ENCODE measurements at places on chromosomes 7 and 10. TPM values are rescaled to one million over a fixed set of nuclear protein-coding genes. Genes with fewer than 3 reads are reported as not detected.

DNA sequence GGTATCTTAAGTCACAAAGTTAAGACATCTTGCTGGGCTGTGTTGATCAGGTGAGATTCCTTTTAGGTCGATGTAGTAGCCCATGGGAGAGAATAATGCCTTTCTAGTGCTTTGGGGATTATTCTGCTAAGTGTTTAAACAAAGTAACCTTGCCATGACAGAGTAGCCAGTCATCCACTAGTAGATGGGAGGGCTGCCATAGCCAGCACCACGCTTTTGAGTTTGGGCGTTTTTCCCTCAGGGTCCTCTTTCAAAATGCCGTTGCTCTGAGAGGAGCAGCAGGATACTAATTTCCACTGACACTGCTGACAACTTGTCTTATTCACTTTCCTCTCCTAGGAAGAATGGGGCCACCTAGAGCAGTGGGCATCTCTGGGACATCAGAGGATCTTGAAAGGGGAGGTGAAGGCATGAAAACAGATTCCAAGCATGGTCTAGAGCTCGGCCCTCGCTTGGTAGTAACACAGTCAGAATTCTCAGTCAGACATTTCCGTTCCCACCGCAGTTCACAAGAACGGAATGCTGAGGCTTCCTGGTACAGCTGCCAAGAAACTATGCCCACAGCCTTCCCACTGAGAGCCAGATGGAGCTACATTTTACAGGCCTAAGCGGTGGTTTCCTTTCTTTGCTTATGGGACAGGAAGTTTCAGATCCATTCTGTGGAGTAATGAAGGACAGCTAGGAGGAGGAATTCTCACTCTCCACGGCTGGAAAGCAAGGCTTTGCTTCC, 15.3 kb upstream of the RSU1 start:
- peak; percentile 90 for DNase-seq

GRCh38 chr7:108128514-108128913, 1.6 kb downstream of the LAMB4 start:
- no peak for DNase-seq

DNA sequence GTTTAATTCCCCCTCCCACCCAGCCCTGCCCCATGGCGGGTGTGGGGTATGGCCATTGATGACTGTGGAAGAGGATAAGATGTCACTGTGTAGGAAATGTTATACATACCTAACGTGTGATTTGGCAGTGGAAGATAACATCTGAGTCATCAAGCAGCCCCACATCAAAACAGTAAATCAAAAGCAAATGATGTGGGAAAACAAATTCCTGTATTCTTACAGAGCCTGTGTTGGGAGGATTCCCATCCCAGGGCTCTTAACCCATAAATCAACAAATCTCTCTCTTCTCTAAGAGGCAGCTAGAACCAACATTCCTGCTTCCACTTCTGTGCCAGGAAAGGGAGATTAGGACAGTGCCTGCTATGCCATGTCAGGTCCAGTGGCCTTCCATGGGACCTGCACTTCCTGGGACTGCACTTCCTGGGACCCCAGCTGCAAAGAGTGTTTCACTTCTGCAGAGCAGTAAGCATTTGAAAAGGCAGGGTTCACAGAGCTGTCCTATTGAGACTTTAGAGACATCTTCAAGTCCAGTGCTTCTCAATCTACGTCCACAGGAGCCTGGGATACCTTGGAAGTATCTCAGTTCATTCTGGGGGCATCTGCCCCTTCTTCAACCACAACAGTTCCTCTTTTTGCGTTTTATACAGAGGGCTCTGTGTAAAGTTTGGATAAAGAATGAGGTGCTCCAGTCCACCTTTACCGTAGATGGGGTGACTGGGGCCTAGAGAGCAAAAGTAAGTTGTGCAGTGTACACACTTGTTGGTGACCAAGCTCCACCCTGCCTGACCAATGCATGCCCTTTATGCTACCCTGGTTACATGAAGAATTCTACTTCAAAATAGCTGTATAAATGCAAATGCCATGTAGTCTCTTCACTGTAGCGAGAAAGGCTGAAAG, 45.7 kb downstream of the ATXN7L1 start:
- DNase-seq, result peak; percentile 73

- no peak for DNase-seq
These were observed 47.4 kb downstream of the ORC5 start for GRCh38 chr7:104160375-104160774.

DNA sequence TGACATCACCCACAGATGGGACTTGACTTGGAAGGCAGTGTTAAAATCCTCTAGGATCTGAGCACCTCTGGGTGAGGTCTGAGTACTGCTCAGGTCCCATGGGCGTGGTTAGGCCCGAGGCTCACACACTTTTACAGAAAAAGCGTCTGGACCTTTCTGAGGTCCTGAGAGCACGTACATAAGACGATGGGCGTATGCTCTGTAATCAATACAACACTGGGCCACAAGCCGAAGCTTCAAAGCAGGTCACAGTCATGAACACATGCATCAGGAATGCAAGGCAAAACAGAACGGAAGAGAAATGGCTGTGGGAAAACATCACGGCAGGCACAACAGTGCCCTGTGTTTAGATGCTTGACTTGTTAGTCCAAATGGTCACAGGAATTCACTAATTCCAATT, 112.2 kb downstream of the LARP4B start:
- DNase-seq, result no peak

DNA sequence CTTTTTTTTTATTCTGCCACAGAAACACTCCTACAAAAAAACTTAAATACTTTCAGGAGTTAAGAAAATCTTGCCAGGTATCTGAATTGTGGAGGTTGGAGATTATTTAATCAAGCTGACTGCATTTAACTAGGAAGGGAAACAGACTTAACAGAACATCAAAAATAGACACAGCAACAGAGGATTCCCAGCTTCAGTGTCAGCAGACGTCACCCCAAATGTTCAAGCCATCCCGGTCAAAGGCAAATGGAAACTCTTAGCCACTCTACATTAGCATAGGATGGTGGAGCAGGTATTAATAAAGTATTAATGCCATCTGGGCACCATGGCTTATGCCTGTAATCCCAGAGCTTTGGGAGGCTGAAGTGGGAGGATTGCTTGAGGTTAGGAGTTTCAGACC, 139.7 kb upstream of the SVIL start:
- DNase-seq, result no peak

- no peak for DNase-seq
These were observed 194.2 kb downstream of the SLC25A13 start for GRCh38 chr7:96127746-96128145.

- no peak for DNase-seq
These were observed 217.1 kb upstream of the GHITM start for GRCh38 chr10:83921984-83922860.

DNA sequence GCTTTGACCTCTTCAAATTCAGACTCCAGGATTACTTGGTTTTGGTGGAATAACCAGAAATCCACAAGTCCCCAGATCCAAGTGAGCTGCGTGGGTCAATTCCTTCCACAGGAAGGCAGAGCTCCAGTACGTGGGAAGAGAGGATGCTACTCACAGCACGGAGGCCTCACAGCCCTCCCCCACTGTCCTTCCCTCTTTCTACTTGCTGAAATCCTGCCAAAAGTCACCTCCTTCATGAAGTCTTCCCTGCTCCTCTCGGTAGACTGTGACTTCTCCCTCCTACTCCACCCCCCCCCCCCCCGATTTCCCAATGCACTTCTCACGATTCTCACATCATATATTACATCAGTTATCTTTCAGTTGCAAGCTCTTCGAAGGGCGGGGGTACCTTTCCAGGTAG, 12.3 kb downstream of the CAMK2G start:
- DNase-seq, result no peak

DNA sequence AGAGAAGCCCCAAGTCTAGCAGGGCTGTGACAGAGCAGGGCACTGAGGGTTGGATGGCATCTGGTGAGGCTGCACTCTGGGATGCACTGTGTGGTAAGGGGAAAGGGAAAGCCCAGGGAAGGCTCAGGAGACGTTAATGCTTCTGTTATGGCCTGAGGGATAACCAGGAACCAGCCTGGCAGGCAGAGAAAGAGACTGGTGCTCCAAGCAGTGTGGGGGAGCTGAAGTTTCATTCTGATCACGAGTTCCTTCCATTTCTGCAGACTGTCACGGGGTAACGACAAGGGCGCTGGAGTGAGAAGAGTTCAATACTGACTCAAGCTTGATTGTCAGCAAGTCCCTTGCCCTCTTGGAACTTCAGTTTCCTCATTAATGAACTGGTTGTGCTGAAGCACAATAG, 730.9 kb downstream of the GRID1 start:
- DNase-seq, result no peak

DNA sequence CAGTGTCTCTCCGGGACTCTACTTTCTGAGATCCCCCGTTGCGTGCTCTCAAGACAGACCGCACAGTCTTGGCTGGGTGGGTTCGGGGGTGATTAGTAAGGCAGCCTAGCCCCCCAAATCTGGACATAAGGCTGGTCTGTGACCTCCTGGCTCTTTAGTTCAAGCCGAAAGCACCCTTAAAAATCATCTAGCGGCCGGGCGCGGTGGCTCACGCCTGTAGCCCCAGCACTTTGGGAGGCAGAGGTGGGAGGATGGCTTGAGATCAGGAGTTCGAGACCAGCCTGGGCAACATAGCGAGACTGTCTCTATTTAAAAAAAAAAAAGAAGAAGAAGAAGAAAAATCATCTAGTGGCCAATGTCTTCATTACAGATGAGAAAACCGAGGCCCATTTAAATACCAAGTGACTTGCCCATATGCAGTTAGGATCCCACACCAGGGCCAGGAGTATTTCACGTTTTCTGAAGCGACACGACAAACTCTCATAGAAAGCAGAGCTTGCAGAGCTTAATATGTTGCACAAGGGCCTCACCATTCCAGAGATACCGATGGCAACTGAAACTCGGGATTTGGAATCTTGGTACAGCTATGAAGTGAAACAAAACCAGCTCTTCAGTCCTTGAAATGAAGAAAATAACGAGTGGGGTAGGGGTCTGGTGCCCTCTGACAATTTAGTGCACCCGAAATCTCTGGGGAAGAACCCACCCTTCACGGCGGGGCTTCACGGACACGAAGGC, 703 bp upstream of the HILPDA start:
- DNase-seq, result no peak

DNA sequence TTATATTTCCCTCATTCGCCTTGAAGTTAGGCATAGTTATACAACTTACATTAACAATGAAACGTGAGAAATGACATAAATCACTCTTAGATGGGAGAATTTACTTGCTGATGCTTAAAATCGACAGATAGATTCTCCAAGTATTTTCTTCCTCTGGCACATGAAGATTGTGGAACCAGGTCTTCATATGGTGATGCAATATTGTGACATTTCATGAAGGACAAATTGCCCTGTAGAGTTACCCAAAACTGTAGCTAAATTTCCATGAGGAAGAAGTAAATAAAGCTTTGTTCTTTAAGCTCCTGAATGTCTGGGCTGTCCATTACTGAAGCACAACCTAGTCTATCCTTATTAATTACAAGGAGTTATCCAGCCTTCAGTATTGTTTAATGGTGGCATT, 353.1 kb downstream of the THSD7A start:
- DNase-seq, result no peak

- DNase-seq, result no peak
These were observed 96.3 kb upstream of the STK17A start for GRCh38 chr7:43486634-43487033.

DNA sequence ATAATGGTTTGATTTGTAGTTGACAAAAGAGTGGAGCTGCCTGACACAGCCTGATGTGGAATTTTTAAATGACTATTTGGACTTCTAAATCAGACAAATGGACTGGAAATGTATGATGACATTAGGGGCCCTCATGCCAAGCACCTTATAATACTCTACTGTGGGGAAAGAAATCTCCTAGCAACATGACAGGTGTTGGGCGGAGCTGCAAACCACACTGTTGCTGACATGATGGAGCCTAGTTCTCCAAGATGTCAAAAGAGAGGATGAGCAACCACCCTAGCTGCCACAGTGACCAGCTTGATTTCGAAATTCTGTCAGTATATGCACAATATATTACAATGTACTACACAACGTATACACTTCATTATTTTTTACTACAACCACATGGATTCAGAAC, 65.8 kb downstream of the RHOBTB1 start:
- DNase-seq, result no peak

DNA sequence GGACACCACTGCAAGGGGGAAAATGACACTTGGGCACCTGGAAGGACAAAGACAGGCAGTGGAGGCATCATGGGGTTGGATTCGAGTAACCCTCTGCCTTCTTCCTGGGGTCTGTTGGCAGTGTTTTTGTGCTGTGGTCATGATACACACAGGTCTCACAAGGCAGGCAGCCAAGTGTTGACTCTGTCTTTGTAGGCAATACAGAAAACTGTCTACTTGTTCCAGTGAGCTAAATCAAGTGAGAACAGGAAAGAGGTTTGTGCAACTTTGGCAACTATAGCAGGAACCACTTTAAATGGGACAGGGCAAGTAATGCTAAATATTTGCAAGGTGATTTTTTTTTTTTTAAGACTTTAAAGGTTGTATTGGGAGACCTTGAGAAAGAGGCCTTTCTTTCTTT, 578.6 kb upstream of the GALNT17 start:
- DNase-seq, result no peak

DNA sequence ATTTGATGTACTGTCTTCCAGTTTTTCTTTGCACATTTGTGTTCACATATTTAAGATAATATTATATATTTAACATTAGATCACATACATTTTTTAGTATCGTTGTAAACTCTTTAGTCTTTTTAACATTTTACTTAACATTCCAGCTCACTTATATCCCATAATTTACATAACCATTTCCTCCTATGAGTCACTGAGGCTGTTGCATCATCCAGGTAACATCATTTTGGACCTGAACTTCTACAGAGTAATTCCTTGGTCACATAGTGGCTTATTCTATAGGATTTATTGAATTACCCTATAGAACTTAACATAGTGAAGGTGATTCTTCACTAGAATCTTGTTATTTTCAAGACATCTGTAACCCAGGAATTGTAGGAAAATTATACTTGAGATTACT, 194.4 kb downstream of the POU6F2 start:
- DNase-seq, result no peak

DNA sequence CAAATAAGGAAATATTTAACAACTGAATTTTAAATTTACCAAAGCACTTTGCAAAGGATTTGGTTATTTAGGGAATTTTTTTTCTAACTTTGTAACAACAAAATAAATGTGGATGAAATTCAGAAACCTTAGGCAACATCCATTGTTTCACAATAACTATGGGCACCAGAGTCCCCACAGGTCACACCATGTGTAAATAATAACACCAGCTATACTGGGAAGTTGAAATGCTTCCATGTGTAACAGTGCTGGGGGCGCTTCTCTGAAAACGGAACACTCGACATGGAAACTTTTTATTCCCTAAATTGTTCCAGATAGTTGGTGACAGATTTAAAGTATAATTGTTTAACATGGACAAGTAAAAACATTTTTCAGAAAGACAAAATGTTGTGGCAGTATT, 818.6 kb downstream of the TNS3 start:
- DNase-seq, result no peak

- peak; percentile 41 for DNase-seq
These were observed 570 bp upstream of the PRTFDC1 start for GRCh38 chr10:24952707-24953645.

The RAPGEF5 gene
- 1.2 TPM for total RNA-seq

The HOXA3 gene
- not detected for total RNA-seq

The NKX2-3 gene
- total RNA-seq, result not detected

The ITIH5 gene
- total RNA-seq, result not detected

The EGR2 gene
- 0.56 TPM for total RNA-seq

The AUTS2 gene
- total RNA-seq, result 2.2 TPM

The PRF1 gene
- total RNA-seq, result not detected

The CCAR1 gene
- 26.5 TPM for total RNA-seq
